Mucosa of descending colon (tissue), 3 donors: ENCODE measurements at places on chromosomes 3 and 15. TPM values are rescaled to one million over a fixed set of nuclear protein-coding genes. Genes with fewer than 3 reads are reported as not detected.

NPAP1 gene
- total RNA-seq, result not detected

TIMP4 gene
- 8.7 TPM for total RNA-seq

IGSF11 gene
- not detected for total RNA-seq

PSMD2 gene
- total RNA-seq, result 176 TPM

GOLGA6L9 gene
- total RNA-seq, result 5.0 TPM

ADAMTS7 gene
- 1.3 TPM for total RNA-seq

REC114 gene
- total RNA-seq, result not detected

SH3GL3 gene
- not detected for total RNA-seq

GJD2 gene
- total RNA-seq, result not detected

NOP10 gene
- total RNA-seq, result 90.6 TPM
